ENCODE measurements at places on chromosomes 3 and 15. TPM values are rescaled to one million over a fixed set of nuclear protein-coding genes. Genes with fewer than 3 reads are reported as not detected.

GRCh38 chr3:57852896-57853295, 96.8 kb downstream of the SLMAP start:
- no peak for DNase-seq

Gene RARB
- total RNA-seq, result 15.2 TPM

DNA sequence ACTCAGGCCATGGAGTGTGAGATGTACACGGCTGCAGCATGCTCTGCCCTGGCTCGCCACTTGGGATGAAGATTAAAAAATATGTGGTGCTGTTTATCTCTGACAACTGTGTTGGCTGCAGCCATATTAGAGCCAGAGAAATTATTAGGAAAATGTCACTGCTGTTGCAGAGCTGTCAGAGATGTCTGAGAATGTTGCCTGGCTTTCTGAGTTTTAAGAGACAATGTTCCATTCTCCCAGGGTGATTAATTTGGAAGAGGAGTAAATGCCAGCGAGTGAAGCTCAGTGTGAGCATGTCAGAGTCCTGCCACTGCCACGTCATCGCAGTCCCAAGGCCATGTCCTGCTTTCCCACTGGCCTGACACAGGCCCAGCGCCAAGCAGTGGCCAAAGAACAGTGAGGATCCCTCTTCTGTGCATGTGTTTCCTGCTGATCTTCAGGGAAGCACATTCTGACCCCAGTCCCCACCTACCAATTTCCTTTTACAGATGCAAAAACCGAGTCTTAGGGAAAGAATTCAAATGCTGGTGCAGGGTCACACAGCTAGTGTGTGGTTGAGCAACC, 370.9 kb downstream of the GABRG3 start:
- no peak for DNase-seq

- DNase-seq, result no peak
These were observed 12.0 kb downstream of the SNRK start for GRCh38 chr3:43298292-43298691.

DNA sequence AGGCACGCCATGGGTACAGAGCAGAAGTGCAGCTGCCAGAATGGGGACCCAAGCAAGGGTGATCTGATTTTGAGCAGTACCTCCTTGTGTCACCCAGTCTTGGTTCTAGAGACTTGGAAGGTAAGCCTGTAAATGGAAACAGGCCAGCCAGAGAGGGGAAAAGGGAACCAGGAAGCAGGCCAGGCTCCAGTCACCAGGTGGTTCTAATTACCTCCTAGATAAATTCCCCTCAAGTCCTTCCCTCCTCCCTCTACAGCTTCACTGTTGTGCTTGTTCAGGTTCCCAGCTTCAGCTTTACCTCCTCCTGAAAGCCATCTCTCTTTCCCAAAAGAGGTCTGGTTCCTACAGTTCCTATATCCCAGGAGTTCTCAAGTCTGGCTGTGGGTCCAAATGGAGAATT, 58.8 kb upstream of the SLC7A14 start:
- DNase-seq, result no peak

Gene SEMA6D
- total RNA-seq, result 42.8 TPM

GRCh38 chr3:175619369-175619768, 760.2 kb downstream of the NAALADL2 start:
- no peak for DNase-seq

Gene MCTP2
- 32.3 TPM for total RNA-seq

DNA sequence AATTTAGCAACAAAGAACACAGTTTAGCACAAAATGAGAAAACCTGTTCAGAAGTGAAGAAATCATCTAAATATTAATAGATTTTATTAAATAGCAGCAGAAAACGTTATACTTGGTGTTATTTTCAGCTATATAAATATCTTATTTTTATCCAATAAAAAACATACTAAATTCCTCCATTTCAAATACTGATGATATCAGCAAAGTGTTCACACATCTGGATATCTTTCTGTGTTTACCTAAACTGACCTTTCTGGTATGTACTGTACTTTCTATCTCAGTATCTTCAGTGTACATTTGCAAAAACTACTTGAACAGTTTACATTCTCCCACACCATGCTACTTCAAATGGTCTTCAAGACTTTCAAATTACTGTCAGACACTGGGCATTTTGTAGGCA, 179.9 kb downstream of the ZBTB20 start:
- no peak for DNase-seq

Gene BLM
- 0.85 TPM for total RNA-seq

DNA sequence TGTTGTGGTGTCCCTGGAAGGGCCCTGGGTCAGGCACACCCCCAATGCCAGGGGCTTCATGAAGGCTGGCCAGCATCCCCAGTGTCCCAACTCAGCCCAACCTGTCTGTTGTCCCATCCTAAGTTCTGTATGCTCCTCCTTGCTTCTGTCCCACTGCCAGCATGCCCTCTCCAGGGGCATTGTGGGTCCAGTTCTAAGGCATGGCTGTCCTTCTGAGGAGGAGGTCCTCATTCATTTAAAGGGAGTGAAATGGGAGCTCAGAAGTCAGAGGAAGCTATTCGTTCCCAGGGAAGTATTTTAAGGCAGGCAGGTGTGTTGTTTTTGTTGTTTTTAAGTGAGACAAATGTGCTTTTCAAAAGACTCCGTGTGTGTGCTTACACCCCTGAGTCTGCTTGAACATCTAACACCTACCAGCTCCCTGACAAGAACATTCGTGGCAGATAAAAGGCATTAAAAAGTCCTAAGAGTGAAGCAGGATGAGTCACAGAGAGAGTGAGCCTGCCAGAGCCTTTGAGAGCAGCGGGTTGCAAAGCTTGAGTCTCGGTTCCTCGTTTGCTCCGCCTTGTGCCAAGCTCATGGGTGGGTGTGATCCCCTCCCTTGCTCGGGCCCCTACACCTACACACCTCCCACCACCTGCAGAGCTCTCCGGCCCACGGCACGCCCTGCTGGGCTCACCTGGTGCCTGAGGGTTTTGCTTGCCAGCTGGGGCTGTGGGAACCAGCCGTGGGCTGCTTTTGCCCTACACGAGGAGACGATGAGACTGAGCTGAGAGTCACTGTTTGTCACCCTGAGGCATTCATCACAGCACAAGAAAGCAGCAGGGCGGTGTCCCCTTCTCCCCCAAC, 183.4 kb upstream of the TOPAZ1 start:
- DNase-seq, result no peak

Gene GOLGA8H
- 4.9 TPM for total RNA-seq
